Central memory CD8-positive, alpha-beta T cell (primary cell): ENCODE measurements at places on chromosomes 5 and 9.
A peak's percentile ranks its signal among the peaks of the same experiment; 100 is the strongest.

DNA sequence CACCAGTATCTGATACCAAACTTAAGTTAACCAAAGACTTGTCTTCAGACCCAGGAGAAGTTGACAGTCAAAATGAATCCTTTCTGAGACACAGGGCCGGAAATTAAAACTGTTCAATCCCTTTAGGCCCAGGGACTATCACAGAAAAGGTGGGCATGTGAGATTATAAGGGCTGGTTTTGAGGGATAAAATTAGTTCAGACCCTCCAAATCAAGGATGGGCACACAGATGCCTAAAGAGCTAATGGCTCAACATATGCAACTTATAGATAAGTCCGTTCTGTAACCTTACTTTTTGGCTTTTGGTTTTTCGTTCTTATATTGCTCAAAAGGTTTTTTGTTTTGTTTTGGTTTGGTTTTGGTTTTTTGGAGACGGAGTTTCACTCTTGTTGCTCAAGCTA is 129.6 kb upstream of the ABCA1 start:
- no peak overlapping the region for H3K27ac ChIP-seq
- no peak for DNase-seq
- no peak overlapping the region for H3K4me3 ChIP-seq
- no peaks in the 10 kb centered on the region for H3K4me1 ChIP-seq

DNA sequence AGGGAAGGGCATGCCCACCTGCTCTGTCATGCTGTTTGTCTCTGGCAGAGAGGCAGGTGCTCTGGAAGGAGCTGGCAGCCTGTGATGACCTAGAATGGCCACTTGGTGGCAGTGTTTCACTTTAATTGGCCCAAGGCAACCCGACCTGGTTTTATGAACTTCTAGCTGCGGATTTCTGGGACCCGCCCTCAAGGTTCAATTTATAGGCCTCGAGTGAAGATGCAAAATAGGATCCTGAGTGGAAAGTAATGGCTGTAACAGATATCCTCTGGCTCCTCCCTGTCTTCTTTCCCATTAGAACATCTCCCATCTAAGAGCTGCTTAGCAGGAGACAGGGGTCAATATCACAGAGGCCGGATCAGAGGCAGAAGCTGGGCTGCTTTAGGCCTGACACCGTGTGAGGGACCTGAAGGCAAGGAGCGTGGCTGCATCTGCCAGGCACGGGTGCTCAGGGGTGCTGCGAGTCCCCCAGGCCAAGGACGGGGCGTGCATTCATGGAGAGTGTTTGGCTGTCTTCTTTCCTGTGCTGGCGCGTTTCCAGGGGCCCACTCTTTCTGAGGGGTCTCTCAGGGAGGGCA is 56.7 kb upstream of the SLC28A3 start:
- H3K27me3 ChIP-seq = peaks cover 15% of the 10 kb centered on the region
- no peaks in the 10 kb centered on the region for H3K4me1 ChIP-seq
- DNase-seq = peak; percentile 37
- H3K4me3 ChIP-seq = no peak overlapping the region

GRCh38 chr9:76887003-76887821 is 18.7 kb downstream of the PRUNE2 start:
- no peaks in the 10 kb centered on the region for H3K36me3 ChIP-seq
- no peak for DNase-seq
- no peaks in the 10 kb centered on the region for H3K27me3 ChIP-seq
- no peak overlapping the region for H3K4me3 ChIP-seq
- no peak overlapping the region for H3K27ac ChIP-seq
- H3K4me1 ChIP-seq = no peaks in the 10 kb centered on the region

DNA sequence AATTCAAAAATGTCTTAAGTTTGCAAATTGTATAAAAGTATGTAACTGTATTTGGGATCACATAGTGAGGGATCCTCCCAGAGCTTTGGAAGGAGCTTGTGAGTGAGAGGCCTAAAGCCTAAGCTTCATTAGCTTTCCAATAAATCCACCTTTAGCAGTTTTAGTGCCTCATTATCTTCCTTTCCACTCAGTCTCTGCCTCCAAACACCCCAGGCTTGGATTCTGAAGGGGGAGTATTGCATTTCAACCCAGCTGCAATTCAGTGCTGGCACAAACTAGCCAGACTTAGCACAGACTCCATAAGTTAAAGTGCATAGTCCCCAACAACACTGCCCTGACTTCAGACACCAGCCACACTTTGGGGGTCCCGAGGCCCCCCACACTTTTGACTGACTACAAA is 113.5 kb downstream of the SMARCA2 start:
- H3K27ac ChIP-seq = no peak overlapping the region
- H3K4me1 ChIP-seq = peaks cover 64% of the 10 kb centered on the region
- no peaks in the 10 kb centered on the region for H3K27me3 ChIP-seq
- H3K36me3 ChIP-seq = peaks cover 35% of the 10 kb centered on the region

- H3K36me3 ChIP-seq = no peaks in the 10 kb centered on the region
- H3K4me1 ChIP-seq = no peaks in the 10 kb centered on the region
- H3K27me3 ChIP-seq = peaks cover 33% of the 10 kb centered on the region
- no peak overlapping the region for H3K27ac ChIP-seq
Measured at GRCh38 chr5:135999406-136000139, 29.2 kb upstream of the TGFBI start.

DNA sequence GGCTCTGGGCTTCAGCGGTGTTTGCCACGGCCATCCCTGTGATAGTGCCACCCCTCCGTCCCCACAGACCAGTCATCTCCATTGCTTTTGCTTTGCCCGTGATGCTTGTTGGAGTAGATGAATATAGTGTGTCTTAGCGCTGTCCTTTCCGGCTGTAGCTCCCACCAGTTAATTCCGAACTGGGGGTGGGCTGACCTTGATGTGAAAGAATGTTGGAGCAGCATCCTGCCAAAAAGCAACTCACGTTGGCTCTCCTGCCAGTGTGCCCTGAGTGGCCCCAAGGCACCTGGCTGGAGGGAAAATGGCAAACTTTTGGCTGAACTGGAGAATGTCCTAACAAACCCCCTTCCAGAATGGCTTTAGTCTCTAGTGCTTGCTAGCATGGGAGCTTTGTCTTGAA is 20.0 kb downstream of the CLTA start:
- H3K4me1 ChIP-seq = peaks cover 51% of the 10 kb centered on the region
- H3K27me3 ChIP-seq = no peaks in the 10 kb centered on the region
- no peak for DNase-seq
- H3K36me3 ChIP-seq = peaks cover 47% of the 10 kb centered on the region

- H3K36me3 ChIP-seq = peaks cover 60% of the 10 kb centered on the region
- H3K27me3 ChIP-seq = no peaks in the 10 kb centered on the region
- no peak overlapping the region for H3K4me3 ChIP-seq
- peaks cover 38% of the 10 kb centered on the region for H3K4me1 ChIP-seq
- peak; percentile 33 for DNase-seq
- H3K27ac ChIP-seq = peak overlapping the region; percentile 18
Measured at GRCh38 chr5:154811653-154812465, 38.5 kb downstream of the FAXDC2 start.

- no peak for DNase-seq
- no peak overlapping the region for H3K4me3 ChIP-seq
- H3K27me3 ChIP-seq = no peaks in the 10 kb centered on the region
- no peaks in the 10 kb centered on the region for H3K4me1 ChIP-seq
- H3K27ac ChIP-seq = no peak overlapping the region
Measured at GRCh38 chr9:100534401-100534800, 43.5 kb upstream of the CAVIN4 start.

DNA sequence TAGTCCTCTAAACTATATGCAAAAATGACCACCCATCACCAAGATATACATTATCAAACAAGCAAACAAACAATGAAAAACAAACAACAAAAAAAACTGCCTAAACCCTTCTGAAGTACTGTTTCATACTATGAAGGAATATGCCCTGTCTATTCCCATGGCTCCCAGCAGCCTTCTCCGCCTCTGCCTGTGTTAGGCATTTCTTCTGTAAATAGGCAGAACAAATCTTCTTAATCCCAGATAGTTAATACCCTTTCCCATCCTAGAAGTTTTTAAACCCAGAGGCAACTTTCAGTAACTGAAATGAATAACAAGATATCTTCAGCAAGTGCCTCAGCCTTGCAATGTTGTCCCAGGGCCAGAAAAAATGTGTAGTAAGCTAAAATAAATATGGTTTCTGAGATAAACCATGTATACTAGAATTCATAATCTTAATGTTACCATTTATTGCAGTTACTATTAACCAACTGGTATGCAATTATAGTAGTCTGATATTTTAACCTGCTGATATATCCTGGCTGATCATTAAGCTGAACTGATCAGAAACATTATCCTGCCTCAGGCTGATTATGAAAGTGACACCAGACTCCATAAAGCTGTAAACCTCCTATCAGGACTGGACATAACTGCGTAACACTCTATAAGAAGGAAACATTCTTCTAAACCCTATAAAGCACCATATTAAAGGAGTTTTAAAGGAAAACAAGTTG is 68.5 kb downstream of the ANKRD31 start:
- H3K4me3 ChIP-seq = no peak overlapping the region
- no peaks in the 10 kb centered on the region for H3K4me1 ChIP-seq
- DNase-seq = no peak
- H3K27me3 ChIP-seq = no peaks in the 10 kb centered on the region
- H3K36me3 ChIP-seq = peaks cover 2% of the 10 kb centered on the region

DNA sequence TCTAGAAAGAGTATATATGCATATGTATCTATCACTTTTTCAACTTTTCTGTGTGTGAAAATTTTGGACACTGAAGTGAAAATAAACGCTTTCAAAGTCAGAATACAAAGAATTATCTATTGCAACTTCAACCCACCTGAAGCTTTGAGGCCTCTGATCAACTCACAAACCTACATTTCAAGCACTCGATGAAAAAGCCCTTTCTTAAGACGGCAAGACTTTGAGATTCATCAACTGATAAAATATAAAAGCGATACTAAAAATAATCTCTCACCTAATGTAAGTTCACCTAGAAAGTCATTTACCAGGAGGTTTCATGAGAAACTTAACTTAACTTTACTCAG is 1.2 kb downstream of the GOLPH3 start:
- peak overlapping the region; percentile 99 for H3K4me3 ChIP-seq
- no peak for DNase-seq
- H3K27me3 ChIP-seq = no peaks in the 10 kb centered on the region
- H3K36me3 ChIP-seq = peaks cover 49% of the 10 kb centered on the region
- peak overlapping the region; percentile 97 for H3K27ac ChIP-seq

GRCh38 chr5:14588758-14589543 is 7.4 kb downstream of the OTULINL start:
- peak overlapping the region; percentile 54 for H3K27ac ChIP-seq
- DNase-seq = no peak
- peaks cover 78% of the 10 kb centered on the region for H3K4me1 ChIP-seq
- no peak overlapping the region for H3K4me3 ChIP-seq

GRCh38 chr5:30661730-30662129 is 531.8 kb upstream of the CDH6 start:
- H3K4me3 ChIP-seq = no peak overlapping the region
- H3K36me3 ChIP-seq = no peaks in the 10 kb centered on the region
- no peaks in the 10 kb centered on the region for H3K4me1 ChIP-seq
- no peak for DNase-seq
- H3K27me3 ChIP-seq = no peaks in the 10 kb centered on the region
- no peak overlapping the region for H3K27ac ChIP-seq

GRCh38 chr9:131690941-131691573 is 48.8 kb downstream of the RAPGEF1 start:
- peak overlapping the region; percentile 38 for H3K27ac ChIP-seq
- peaks cover 12% of the 10 kb centered on the region for H3K36me3 ChIP-seq
- peak overlapping the region; percentile 62 for H3K4me3 ChIP-seq
- no peak for DNase-seq
- no peaks in the 10 kb centered on the region for H3K27me3 ChIP-seq
- H3K4me1 ChIP-seq = peaks cover 91% of the 10 kb centered on the region

GRCh38 chr9:119961774-119962424 is 592.7 kb upstream of the BRINP1 start:
- peaks cover 20% of the 10 kb centered on the region for H3K27me3 ChIP-seq
- no peak overlapping the region for H3K27ac ChIP-seq
- H3K4me1 ChIP-seq = no peaks in the 10 kb centered on the region
- DNase-seq = no peak
- no peak overlapping the region for H3K4me3 ChIP-seq

- H3K27ac ChIP-seq = peak overlapping the region; percentile 56
- peaks cover 1% of the 10 kb centered on the region for H3K36me3 ChIP-seq
- no peak for DNase-seq
- H3K4me1 ChIP-seq = peaks cover 10% of the 10 kb centered on the region
Measured at GRCh38 chr5:82218374-82219156, 59.6 kb downstream of the RPS23 start.

DNA sequence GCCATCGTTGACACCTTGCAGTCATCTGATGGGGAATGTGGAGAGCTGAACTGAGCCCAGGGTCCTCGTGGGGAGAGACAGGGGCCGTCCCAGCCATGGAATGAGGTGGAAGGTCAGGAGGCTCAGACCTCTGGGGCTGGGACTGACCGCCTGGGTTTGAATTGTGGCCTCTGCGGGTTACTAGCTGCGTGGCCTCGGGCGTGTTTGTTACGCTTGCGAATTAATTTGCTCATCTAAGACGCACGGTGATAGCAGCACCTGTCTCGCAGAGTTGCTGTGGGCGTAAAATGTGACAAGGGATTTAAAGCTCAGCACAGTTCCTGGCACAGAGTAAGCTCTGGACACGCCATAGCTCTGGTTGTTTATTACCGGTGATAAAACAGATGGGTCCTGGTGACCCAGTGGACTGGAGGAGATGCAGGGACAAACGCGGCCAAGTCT is 19.4 kb upstream of the DAB2IP start:
- no peak for DNase-seq
- no peak overlapping the region for H3K4me3 ChIP-seq
- no peak overlapping the region for H3K27ac ChIP-seq
- H3K27me3 ChIP-seq = peaks cover 53% of the 10 kb centered on the region

- H3K4me3 ChIP-seq = no peak overlapping the region
- H3K36me3 ChIP-seq = no peaks in the 10 kb centered on the region
- no peaks in the 10 kb centered on the region for H3K4me1 ChIP-seq
- H3K27me3 ChIP-seq = no peaks in the 10 kb centered on the region
- H3K27ac ChIP-seq = no peak overlapping the region
- DNase-seq = no peak
Measured at GRCh38 chr5:98248949-98249348, 524.5 kb upstream of the RGMB start.

GRCh38 chr9:135009794-135010585 is 77.5 kb upstream of the OLFM1 start:
- no peak overlapping the region for H3K4me3 ChIP-seq
- no peak overlapping the region for H3K27ac ChIP-seq
- H3K36me3 ChIP-seq = no peaks in the 10 kb centered on the region
- H3K4me1 ChIP-seq = no peaks in the 10 kb centered on the region

DNA sequence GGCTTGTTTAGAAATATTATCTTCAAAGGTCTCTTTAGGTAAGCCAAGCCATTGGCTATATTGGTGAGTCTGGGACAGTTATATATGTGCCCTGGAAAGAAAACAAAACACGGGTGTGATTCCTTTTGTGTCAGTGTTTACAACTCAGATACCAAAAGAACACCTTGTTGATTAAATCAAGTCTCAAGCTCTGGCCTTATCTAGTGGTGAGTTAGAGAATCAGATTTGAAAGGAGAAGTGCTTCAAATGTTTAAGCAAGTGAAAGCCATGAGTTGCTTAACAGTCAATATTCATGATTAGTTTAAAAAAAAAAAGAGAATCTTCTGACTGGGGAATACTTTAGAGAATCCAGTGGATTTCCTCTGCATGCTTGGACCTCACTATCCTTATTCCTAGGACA is 68.3 kb downstream of the IQGAP2 start:
- no peak for DNase-seq
- H3K27me3 ChIP-seq = no peaks in the 10 kb centered on the region

GRCh38 chr9:20997503-20998076 is 33.9 kb downstream of the HACD4 start:
- no peak for DNase-seq
- H3K27me3 ChIP-seq = no peaks in the 10 kb centered on the region
- no peak overlapping the region for H3K4me3 ChIP-seq

GRCh38 chr5:219460-219863 is 1.3 kb downstream of the SDHA start:
- H3K27ac ChIP-seq = peak overlapping the region; percentile 91
- H3K27me3 ChIP-seq = no peaks in the 10 kb centered on the region
- peaks cover 66% of the 10 kb centered on the region for H3K4me1 ChIP-seq
- H3K36me3 ChIP-seq = peaks cover 30% of the 10 kb centered on the region
- H3K4me3 ChIP-seq = peak overlapping the region; percentile 92
- DNase-seq = no peak
